ENCODE measurements at places on chromosomes 3 and 15.

- no peak for DNase-seq
Measured at GRCh38 chr15:60382773-60383674, 14.8 kb downstream of the ANXA2 start.

GRCh38 chr3:182731764-182732163, 61.5 kb upstream of the ATP11B start:
- DNase-seq, result no peak

DNA sequence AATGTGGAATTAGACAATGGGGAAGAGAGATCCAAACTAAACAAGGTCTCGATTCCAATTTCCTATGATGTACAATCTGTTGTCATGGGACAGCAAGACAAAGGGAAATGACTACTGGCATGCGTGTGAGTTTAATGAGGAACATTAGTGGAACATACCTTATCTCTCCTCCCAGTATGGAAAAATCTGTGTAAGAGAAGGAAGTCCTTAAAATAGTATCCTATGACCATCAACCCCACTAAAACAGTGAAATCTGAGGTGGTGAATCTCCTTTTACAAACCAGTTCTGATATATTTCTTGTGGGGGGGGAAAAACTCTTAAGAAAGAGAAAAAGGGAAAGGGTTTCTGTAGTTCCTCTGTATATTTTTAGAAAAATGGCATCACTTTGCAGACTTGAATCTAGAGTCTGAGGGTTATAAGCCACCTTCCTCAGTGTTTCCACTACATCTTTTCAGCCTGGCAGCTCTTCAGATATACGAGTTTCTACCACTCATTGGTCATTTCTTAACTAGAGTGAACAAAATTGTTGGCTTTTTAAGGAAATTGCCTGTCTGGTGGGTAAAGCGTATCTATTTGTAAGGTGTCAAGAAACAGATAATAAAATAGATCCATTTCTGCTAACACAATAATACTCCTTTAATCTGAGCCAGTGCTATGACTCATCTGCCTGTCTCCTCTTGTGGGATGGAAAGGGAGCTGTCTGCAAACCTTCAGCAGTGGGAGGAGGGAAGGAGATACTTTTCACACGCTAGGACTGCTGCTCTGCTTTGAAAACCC, 3.0 kb upstream of the TNFAIP8L3 start:
- no peak for DNase-seq

DNA sequence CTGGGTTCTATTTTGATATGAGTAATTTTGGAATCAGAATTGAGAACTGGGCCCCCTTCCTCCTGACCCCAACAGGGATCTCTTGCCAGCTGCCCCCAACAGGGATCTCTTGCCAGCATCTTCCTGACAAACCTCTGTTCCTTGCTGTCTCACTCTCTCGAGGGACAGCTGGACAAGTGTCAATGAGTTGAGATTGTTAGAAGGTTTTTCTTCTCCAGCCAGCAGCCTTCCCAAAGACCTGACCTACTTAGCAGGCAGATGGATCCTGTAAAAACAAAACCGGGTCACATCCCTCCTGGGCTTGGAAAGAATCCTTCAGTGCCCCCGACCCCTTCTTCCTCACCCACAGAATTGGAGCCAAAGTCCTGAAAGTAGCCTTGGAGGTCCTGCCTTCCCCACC, 21.6 kb downstream of the LIMD1 start:
- no peak for DNase-seq

DNA sequence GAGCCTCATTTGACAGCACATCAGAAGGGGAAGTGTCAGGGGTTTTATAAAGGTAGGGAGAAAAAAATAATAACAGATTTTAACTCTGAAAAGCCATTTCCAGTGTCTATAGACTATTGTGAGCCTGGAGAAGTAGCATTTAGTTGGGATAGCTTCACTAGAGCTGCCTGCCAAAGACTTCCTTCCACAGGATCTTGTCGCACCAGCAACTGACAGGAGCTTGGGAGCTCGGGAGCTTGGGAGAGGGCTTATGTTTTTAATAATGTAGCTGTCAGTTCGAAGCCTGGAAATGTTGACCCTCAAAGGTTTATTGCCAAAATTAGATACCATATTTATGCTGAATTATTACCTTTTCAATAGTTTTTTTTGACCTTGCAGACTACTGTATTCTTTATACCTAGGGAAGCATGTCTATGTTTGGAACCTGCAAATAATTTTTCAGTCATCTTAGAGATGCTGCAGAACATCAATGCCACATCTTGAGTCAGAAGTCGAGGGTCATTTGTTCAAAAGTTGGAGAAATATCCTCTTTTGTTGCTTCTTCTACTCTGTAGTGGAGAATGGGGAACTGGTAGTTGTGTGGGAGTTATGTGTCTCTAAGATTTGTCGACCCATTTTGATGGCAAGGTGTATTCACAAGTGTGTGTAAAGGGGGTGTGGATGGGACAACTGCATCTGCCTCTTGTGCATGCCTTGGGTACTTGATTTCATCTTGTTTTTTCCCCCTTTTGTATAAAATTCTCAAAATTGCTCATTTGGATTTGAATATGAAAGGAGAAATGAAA, 41.7 kb downstream of the ARPP21 start:
- no peak for DNase-seq

- no peak for DNase-seq
Measured at GRCh38 chr15:80249973-80250372, 2.0 kb downstream of the CTXND1 start.

DNA sequence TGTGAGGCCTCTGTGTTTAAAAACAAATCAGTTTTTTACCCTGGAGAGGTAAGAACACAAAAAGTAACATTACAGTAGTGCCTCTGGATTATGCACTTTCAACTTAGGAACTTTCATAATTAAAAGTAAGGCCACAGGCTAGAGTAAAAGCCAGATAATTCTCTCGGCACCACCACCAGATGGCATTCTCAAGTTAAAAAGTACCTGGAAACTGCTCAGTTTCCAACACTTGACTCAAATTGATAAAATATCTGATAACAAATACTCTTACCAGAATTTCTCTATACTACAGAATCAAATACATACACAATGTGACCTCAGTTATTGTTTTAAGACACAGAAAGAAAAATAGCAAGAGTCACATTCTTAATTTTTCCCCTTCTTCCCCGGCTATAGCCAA, 19.9 kb downstream of the SPICE1 start:
- DNase-seq, result no peak

DNA sequence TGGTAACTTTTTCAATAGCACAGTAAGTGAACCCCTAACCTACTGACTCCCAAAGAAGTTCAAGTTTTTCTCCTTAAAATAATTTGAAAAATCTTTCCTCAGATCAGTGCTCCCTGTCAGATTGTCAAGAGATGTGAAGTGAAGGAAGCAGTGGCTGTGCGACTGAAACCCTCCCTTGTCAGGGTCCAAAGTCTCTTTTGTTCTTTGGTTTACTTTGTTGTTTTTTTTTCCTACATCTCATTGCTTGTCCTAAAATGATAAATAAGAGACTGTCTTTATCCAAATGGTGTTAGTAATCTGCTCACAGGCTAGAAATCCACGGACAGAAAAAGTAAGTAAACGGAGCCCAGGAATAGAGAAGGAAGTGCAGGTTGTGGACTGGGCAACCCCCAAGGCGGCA, 976 bp upstream of the DPPA4 start:
- DNase-seq, result no peak

Data from stimulated activated CD8-positive, alpha-beta memory T cell treated with anti-CD3 and anti-CD28 coated beads, Interleukin-2, amount 100 ng/mL, for 48 hours (primary cell).